ENCODE measurements at places on chromosomes 13 and 19. TPM values are rescaled to one million over a fixed set of nuclear protein-coding genes. Genes with fewer than 3 reads are reported as not detected.

The RSPH6A gene
- 0.21 TPM for total RNA-seq

The OR10H1 gene
- 0.60 TPM for total RNA-seq

The ZNF574 gene
- 18.7 TPM for total RNA-seq

The FAAP24 gene
- 4.9 TPM for total RNA-seq

The KASH5 gene
- not detected for total RNA-seq

The ATP4A gene
- total RNA-seq: not detected

The GRIN3B gene
- not detected for total RNA-seq

The SIGLEC11 gene
- total RNA-seq: 0.70 TPM

The PSG3 gene
- not detected for total RNA-seq

The PRSS57 gene
- total RNA-seq: not detected

DNA sequence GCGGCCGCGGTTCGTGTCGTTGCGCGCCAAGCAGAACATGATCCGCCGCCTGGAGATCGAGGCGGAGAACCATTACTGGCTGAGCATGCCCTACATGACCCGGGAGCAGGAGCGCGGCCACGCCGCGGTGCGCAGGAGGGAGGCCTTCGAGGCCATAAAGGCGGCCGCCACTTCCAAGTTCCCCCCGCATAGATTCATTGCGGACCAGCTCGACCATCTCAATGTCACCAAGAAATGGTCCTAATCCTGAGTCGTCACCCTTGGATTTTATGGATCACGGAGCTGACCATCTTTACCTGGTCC, 475 bp downstream of the MRPL57 start:
- DNase-seq: no peak

GRCh38 chr19:55644191-55644833, 863 bp downstream of the ZNF581 start:
- DNase-seq: no peak

DNA sequence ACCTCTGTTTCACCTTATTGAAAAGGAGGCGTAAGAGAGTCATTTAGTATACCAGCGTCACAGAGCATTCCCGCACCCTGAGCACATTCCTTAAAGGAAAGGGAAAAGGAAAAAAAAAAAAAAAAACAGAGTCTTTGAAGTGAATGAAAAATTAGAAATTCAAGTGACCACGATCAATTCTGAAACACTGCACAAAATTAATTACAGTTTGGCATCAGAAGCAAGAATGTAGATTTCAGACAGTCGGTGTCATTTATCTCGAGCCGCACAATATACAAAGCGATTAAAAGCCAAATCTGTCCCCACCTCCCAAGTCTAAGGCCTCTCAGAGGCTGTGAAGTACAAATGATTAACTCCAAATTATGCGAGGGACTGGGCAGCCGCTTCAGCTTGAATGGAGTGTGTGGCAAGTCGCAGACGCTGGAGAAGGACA, 173.7 kb upstream of the ZNF507 start:
- DNase-seq: no peak

GRCh38 chr13:39016087-39016486, 21.8 kb downstream of the PROSER1 start:
- DNase-seq: no peak

- DNase-seq: no peak
These were observed 24.9 kb downstream of the CELF5 start for GRCh38 chr19:3249408-3249807.

- no peak for DNase-seq
These were observed 15.7 kb upstream of the FXYD3 start for GRCh38 chr19:35099897-35100275.

DNA sequence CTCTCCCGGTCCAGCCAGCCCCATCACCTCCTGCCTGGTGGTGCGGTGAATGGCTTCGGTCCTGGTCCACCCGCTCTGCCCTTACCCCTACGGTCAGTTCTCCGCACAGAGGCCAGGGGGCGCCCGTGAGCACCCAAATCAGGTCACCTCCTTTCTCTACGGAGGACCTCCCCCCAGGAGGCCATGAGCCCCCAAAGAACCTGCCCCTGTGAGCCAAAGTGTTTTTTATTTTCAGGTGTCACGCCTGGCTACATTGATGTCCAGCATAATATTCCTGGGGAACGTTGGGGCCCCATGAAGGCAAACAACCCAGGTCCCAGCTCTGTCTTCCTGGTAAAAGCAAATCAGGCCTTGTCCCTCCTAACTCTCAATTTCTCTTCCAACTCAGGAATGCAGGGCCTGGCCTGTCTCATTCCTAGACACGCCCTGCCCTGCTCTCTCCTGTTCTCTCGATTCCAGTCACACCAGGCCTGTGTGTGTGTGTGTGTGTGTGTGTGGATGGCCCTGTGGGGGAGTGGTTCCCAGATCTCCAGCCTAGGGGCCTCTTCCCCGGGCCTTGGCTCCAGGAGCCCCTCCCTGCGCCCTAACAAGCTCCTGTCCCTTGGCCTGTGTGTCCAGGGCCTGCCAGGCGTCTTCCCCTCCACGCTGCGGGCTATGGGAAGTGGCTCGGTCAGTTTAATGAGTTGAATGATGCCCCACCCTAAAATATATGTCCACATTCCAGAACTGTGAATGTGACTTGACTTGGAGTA, 9.7 kb upstream of the GIPC1 start:
- DNase-seq: no peak

DNA sequence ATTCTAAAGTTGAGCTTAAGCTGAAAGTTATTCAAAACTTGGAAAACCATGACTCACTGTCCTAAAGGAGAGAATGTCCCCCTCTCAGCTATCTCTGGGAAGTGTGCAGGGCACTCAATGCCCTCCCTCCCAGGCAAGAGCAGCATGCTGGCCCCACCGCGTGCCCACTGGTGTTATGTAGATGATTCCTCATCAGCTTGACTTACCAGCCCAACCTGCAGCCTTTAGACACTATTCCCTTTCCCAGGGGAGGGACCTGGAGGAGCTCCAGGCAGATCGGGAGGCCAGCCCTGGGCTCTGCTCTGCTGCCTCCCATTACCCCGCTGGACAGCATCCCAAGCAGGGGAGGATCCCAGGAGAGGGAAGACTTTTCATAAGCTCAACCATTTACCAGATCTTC, 124.6 kb downstream of the FGF14 start:
- no peak for DNase-seq

GRCh38 chr19:51201712-51202111, 23.2 kb upstream of the CD33 start:
- DNase-seq: no peak

- DNase-seq: no peak
These were observed 94.5 kb downstream of the GNG7 start for GRCh38 chr19:2607712-2608601.

GRCh38 chr13:44052780-44053184, 173.1 kb downstream of the LACC1 start:
- DNase-seq: peak; percentile 48

DNA sequence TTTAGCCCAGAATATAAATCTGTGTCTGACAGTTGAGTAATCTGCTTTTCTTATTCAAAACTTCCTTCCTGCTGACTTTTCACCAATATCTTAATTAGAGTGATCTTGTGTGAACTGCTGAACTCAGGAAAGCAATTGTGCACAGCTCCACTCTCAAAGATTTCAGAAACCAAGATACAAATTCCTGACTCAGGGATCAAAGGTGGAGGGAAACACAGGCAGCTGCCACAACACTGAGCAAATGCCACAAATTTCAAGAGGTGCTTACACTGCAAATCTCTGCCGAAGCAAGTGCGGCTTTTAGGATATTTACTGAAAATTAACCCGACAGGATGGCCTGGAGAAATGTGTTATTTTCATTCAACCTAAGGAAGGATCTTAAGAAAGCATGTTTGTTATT, 111.4 kb downstream of the STOML3 start:
- DNase-seq: no peak

DNA sequence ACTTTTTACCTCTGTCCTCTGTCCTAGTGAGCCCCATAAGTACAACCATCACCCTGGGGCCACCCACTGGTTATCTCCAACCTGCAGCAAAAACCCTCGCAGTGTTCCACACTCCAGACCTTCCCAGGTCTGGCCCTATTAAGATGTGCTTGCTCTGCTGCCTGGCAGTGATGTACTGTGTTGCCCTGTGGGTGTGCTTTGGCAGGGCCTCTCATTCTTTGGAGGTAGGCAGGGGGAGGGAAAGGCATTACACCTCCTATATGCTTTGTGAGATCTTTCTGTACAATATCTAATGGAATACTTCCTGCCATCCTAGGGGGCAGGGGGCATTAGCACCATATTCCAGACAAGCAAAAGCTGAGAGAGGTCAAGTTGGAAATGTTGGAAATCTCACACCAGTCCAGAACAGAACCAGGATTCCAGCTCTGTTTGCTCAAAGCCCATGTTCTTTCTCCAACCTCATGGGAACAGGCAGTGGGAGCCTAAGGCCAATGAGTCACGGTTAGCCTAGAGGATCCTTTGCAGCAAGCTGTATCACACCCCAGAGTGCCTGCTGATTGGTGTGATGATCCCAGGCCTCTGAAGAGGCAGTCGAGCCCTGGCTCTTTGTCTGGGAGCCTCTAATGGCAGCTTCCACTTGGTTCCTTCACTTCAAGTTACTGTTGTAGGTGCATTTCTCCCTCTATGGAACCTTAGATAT, 59.7 kb upstream of the UBL3 start:
- DNase-seq: no peak

DNA sequence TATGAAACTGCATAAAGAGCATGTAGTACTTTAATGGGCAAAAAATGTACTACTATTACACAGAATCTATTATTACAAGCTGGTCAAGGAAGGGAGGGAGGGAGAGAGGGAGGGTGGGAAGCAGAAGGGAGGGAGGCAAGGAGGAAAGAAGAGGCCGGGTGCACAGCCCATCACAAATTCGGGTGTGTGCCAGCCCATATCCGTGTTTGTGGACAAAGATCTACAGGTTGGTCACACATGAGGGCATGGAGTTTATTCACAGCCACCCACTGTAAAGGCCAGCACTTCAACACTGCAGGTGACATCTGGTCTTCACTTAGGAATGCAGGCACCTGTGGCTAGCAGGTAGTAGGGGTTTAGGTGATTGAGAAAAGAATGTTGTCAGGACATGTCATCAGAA, 352.5 kb upstream of the NBEA start:
- DNase-seq: no peak

GRCh38 chr19:12789904-12790619, 1.2 kb upstream of the JUNB start:
- DNase-seq: peak; percentile 97

DNA sequence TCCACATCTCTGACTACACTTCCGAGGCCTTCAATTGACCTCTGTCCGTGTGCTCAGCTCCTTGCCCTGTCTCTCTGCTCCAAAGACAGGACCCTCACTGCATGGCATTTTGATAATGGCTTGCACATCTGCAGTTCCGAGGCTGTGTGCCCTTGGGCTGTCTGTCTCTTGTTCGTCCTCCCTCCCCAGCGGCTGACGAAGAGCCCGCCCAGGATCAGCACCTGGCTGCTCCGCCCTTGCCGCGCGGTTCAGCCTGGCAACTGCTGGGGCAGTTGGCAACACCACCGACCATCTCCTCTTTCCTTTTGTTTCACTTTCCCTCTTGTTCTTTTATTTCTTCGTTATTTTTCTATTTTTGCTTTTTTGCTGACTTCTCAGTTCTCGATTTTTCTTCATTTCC, 270.4 kb downstream of the TEX29 start:
- no peak for DNase-seq

DNA sequence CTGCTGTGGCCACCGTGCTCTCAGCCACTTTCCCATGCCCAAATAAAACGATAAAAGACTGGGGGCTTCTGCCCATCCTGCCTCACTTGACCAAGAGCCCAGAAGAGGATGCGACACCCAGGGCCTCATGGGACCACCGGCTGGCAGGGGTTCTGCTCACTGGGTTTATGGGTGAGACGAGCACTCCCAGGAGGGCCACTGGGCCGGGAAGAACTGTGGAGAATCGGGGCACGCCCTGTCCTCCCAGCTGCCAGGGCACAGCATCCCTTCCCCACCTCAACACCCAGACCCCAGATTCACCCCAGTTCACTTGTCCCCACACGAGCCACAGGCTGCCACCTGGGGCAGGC, 4.7 kb upstream of the F10 start:
- no peak for DNase-seq

DNA sequence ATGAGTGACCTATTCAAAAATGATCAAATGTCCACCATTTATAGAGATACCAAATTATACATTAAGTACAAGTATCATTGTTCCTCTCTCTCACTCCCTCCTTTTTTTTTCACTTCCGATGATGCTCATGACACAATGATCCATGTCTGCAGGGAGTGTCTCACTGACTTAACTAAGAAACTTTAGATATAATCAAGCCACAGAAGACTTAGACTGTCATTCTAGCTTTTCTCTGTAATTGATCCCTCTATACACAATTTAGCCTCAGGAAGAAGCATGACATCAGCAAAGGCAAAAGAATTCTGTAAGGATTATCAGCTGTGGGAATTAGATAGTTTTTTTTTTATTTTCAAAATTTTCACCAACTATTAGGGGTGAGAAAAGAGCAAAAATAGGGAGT, 734.9 kb upstream of the PCDH9 start:
- no peak for DNase-seq

- no peak for DNase-seq
These were observed 1380.4 kb downstream of the SLITRK1 start for GRCh38 chr13:82501834-82502233.

GRCh38 chr13:33017323-33017929, 1.2 kb downstream of the KL start:
- peak; percentile 51 for DNase-seq

GRCh38 chr19:19537075-19538048, 703 bp upstream of the CILP2 start:
- DNase-seq: no peak

GRCh38 chr13:98648686-98649085, 71.8 kb upstream of the STK24 start:
- no peak for DNase-seq

- DNase-seq: no peak
These were observed 1.8 kb downstream of the GADD45B start for GRCh38 chr19:2477732-2478191.

GRCh38 chr13:35675651-35676050, 199.2 kb upstream of the MAB21L1 start:
- no peak for DNase-seq

- DNase-seq: no peak
These were observed 95.6 kb upstream of the MYO16 start for GRCh38 chr13:108533842-108534241.

DNA sequence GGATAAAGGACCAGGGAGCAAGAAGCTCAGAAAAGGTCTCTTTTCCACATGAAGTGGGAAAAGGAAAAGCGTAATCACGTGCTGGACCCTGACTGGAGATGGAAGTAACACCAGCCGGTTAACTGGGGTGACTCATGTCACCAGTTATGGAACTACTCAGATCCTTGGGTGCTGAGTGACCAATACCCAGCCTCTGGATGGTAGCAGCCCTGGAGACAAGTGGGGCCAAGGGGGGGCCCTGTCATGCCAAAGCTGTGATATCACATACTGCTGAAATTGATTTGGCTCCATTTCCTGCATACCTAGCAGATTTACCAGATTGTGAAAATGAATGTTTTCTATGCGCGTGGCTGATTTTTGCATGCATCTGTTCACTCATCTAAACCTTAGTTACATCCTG, 158.9 kb downstream of the ZIC5 start:
- DNase-seq: no peak

GRCh38 chr13:97561182-97561581, 127.2 kb downstream of the RAP2A start:
- DNase-seq: no peak

- DNase-seq: no peak
These were observed 531.7 kb downstream of the SLITRK1 start for GRCh38 chr13:83350569-83350968.

- DNase-seq: no peak
These were observed 17.9 kb downstream of the ALG5 start for GRCh38 chr13:36981156-36981743.

Measured in ureter (tissue), 1 donor.